Activated CD8-positive, alpha-beta memory T cell treated with anti-CD3 and anti-CD28 coated beads for 1 hour (primary cell): ENCODE measurements at places on chromosomes 1 and 21.

DNA sequence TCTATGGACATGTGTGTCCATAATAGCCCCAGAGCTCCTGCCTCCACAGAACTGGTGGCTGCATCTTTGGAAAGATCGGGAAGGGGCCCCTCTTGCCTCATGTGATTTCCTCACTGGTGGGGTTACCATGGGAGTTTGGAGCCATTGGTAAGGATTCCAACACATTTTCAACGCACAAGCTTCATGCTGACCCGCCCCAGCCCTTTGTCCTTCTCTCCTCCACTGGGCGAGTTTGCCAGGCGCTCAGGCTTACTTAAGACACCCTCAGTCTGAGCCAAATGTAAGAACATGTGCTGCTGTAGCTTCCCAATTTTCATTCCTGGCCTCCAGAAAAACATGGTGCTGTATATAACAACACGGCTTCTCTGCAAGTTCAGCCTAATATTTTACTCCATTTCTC lies 72.4 kb downstream of the ATP5PO start:
- no peak for DNase-seq

- DNase-seq, result no peak
Observed at GRCh38 chr1:152926091-152926490, 17.7 kb downstream of the IVL start.

- no peak for DNase-seq
Observed at GRCh38 chr1:152543820-152544219, 22.8 kb downstream of the LCE3E start.

- no peak for DNase-seq
Observed at GRCh38 chr21:41977034-41977950, 23.5 kb upstream of the C2CD2 start.

GRCh38 chr1:20715406-20715805 lies 2.4 kb downstream of the KIF17 start:
- DNase-seq, result no peak

DNA sequence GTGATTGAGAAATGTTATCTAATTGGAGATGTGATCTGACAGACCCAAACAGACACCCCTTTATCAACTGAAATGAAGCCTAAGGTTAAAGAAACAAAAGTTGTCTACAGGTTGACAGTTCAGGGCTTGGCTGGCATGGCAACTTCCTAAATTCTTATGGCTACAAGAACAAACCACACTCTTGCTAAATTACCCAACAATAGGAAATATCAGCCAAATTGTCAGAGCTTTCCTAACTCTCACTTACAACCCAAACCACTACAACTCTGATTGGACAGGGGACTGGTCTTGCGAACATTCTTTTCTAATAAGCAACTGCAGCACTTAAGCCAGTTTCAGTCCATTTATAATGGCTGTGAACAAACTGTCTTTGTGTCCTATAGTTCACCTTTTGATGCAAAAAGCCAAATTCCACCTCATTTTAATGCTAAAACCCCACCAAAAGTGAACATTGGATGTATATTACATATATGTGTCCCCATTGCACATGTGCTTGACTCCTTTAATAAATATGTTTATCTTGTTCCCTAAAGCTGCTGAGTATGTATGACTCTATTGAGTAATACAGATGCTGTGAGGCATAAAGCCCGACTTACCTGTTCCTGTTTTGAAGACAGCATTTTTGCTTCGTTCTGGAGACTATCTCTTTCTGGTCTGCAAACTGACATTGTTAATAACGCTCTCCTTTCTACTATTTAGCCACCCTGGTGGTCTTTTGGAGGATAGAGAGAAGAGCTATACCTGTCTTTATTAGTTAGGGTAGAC lies 101.3 kb upstream of the HMCN1 start:
- DNase-seq, result no peak

GRCh38 chr1:201383647-201384405 lies 6.3 kb upstream of the TNNT2 start:
- no peak for DNase-seq

GRCh38 chr1:200445213-200445612 lies 35.4 kb upstream of the ZNF281 start:
- DNase-seq, result no peak

DNA sequence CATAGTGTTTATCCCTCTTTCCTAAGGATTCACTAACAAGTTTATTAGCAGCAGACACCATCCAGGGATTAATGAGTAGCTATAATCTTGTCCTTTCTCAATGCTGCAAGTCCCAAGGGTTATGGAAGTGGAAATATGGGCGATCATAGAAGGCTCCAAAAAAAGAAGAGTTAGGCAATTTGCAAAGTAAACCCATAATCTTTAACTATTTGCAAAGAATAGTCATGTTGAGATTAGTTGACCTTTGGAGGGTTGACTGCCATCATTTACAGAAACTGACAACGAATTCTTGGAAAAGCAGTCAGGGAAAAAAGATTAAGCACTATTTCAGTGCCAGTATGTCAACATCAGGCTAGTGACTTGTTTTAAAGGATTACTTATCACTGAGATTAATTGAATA lies 169.9 kb downstream of the KCNT2 start:
- no peak for DNase-seq

DNA sequence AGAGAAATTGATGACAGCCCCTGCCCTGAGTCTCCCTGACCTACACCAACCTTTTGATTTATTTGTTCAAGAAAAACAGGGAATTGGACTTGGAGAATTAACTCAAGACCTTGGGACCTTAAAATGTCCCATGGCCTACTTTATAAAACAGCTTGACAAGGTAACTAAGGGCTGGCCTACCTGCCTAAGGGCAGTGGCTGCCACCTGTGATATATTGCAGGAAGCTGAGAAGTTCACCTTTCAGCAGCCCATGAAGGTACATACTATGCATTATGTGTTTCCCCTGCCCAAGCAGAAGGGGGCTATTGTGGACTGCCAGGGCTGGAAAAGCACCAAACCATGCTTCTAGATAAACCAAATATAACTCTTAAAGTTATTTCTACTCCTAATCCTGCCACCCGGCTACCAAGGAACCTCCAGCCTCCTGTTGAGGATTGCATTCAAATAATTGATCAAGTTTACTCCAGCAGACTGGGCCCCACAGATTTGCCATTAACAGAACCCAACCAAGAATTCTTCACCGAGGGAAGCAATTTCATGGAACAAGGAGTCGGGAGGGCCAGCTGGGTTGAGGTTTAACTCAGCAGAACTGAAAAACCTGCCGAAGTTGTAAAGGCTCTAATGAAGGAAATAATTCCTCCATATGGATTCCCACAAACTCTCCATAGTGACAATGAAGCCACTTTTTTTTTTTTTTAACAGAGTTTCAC lies 28.2 kb downstream of the LACTBL1 start:
- DNase-seq, result no peak

- no peak for DNase-seq
Observed at GRCh38 chr1:44785501-44786137, 2.4 kb downstream of the BEST4 start.

GRCh38 chr1:20255666-20256065 lies 35.0 kb upstream of the VWA5B1 start:
- DNase-seq, result no peak

GRCh38 chr1:3914911-3915310 lies 14.8 kb upstream of the C1orf174 start:
- DNase-seq, result no peak

GRCh38 chr21:21187579-21187978 lies 189.4 kb downstream of the NCAM2 start:
- no peak for DNase-seq

DNA sequence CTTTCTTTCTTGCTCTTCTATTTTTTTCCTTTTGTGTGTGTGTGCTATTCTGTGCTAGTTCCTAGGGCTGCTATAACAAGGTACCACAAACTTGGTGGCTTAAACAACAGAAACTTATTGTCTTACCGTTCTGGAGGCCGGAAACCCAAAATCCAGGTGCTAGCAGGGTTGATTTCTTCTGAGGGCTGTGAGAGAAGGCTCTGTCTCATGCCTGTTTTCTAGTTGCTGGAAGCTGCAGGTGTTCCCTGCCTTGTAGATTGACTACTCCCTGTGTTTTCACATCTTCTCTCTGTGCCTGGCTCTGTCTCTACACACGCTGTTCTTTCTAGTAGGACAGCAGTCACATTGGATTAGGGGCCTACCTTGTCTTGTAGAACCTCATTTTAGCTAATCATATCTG lies 150.9 kb upstream of the DSCAM start:
- DNase-seq, result no peak

DNA sequence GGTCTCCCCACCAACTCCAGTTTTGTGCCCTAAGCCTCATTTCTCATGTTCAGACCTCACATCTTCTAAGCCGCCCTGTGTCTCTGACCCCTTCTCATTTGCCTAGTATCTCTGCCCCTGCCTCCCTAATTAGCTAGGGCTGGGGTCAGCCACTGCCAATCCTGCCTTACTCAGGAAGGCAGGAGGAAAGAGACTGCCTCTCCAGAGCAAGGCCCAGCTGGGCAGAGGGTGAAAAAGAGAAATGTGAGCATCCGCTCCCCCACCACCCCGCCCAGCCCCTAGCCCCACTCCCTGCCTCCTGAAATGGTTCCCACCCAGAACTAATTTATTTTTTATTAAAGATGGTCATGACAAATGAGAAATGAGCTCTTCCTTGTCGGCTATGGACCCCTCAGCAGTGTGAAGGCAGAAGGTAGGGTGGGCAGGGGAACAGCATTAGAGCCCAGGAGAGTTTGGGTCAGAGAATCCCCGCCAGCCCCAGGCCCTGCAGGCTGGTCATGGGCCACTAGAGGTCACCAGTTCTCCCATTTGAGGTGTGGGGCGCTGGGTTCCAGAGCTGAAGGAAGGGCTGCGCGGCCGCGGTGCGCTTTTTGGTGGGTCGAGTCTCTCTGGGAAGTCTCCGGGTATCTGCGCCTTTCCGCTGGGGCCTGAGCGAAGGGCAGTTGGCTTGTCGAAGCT lies 11.5 kb downstream of the ADAMTSL4 start:
- DNase-seq, result peak; percentile 72

DNA sequence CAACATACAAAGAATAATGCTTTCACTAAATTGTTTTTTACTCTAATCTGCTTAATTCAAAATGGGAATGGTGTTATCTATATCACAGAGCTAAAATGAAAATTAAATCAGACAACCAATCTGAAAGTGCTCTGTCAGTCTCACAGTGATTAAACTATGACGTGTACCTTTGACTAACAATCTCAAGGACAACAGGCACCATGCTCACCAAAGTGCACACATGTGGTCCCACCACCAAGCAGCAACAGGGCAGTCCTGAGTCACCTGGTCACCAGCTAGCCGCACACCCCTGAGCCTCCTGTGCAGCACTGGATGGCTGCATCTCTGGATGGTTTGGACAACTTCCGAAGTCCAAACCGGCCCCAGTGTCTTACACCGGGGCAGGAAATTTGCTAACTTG lies 54.5 kb upstream of the NADK start:
- DNase-seq, result no peak

- DNase-seq, result peak; percentile 42
Observed at GRCh38 chr1:203673550-203674411, 47.1 kb downstream of the ATP2B4 start.

GRCh38 chr1:29785554-29785953 lies 549.2 kb downstream of the PTPRU start:
- DNase-seq, result no peak

GRCh38 chr1:23756676-23757075 lies 13.4 kb downstream of the ELOA start:
- no peak for DNase-seq

DNA sequence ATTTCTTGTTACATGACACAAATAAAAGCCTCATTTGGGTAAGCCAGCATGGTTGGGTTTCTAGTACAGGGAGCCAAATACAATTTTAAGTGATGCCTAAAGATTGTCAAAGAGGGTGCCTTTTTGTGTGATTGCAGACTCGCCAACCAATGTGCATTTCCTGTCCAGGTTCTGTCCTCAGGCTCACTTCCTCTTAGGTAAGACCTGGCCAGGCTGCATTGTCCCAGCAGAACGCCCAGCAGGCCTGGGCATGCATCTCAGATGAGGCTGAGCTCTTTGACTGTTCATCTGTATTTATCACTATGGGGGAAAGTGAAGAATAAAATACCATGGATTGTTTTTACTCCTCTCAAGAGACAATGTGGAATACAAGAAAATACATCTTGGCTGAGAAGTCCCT lies 49.7 kb downstream of the KCNC4 start:
- DNase-seq, result no peak

DNA sequence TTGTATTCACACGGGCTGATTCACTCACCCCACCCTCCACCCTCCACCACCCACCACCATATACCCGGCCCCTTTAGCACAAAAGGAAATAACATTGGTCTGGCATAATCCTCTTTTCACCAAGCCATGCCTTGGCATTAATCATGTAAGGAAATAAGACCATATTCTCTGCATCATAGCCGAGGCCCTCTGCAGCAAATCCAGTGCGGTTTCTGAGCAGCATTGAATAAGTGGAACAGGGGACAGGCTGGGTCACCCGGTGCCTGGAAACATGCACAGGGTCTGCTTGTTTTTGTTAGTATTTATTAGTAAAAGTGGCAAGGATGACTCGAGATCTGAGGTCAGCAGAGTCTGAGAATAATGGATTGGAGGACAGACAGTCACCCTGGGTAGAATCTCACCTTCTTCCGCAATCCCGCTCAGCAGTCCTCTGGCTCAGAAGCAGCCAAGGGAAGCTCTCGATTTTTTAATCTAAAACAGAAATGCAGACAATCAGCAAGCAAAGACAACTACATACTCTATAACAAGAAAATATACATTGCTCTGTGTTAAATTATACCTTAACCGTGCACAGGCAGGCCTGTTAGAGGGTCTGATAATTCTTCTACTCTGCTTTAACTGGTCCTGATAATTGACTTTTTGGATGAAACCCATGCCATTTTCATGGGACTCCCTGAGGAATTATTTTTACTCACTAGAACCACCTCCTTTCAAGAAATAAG lies 52.4 kb upstream of the CDC42BPA start:
- DNase-seq, result no peak

- no peak for DNase-seq
Observed at GRCh38 chr1:84582802-84583587, 8.8 kb upstream of the CTBS start.

DNA sequence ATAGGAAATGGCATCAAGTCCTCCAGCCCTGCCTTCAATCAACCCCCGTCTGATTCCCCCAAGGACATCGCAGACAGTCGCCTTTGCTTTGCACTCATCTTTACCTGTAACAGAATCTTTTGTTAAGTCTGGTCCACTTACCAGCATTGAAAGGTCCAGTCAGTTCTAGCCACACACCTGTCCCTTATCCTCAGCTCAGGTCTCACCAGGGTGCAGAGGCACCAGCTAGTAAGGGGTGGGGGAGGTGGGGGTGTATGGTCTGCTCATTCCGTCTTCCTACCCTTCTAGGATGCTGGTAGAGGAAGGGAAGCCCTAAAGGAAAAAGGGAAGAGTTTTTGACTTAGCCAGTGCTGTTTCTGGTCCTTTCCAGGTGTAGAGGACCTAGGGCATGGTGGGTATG lies 427.7 kb downstream of the MATN1 start:
- DNase-seq, result no peak
